ENCODE measurements at places on chromosomes 3 and 15.

GRCh38 chr3:33194303-33194702 lies 24.3 kb downstream of the SUSD5 start:
- no peak for DNase-seq

- DNase-seq: no peak
Measured at GRCh38 chr3:188697127-188697526, 474.6 kb upstream of the TPRG1 start.

GRCh38 chr3:23762214-23762613 lies 43.5 kb upstream of the UBE2E1 start:
- DNase-seq: no peak

- no peak for DNase-seq
Measured at GRCh38 chr3:98027085-98027446, 8.0 kb downstream of the GABRR3 start.

Measured in cardiac muscle cell (in vitro differentiated cells and primary cell).